ENCODE measurements at places on chromosomes 7 and 10.

- no peak for DNase-seq
These were observed 19.9 kb downstream of the CASD1 start for GRCh38 chr7:94529516-94529915.

GRCh38 chr7:21500117-21500832 is 42.6 kb upstream of the DNAH11 start:
- no peak for DNase-seq

DNA sequence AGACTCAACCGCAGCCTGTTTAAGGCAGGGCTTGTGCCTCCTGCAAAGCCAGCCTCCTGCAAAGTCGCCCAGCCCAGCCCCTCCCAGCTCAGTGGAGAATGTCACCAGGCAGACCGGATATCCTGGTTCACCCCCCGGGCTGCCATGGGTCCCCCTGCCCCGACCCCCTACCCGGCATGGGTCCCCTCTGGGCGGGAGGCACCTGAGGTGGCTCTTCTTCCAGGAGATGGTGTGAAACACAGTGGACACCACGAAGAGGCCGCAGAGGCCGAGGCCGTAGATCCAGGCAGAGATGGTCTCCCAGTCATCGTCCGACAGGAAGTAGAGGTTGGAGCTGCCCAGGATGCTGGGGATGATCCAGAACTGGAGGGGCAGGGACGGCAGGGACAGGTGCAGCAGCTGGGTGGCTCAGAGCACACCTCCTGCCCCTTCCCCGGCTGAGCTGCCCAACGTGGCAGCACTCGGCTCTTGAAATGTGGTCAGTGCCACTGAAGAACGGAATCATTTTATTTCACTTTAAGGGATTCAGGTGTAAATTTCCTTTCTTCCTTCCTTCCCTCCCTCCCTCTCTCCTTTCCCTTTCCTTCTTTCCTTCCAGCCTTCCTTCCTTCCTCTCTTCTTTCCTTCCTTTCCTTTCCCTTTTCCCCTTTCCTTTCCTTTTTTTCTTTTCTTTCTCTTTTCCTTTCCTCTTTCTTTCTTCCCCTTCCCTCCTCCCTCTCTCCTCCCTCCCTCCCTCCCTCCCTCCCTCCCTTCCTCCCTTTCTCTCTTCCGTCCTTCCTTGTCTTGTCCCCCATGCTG is 36.7 kb upstream of the RADIL start:
- DNase-seq = no peak

DNA sequence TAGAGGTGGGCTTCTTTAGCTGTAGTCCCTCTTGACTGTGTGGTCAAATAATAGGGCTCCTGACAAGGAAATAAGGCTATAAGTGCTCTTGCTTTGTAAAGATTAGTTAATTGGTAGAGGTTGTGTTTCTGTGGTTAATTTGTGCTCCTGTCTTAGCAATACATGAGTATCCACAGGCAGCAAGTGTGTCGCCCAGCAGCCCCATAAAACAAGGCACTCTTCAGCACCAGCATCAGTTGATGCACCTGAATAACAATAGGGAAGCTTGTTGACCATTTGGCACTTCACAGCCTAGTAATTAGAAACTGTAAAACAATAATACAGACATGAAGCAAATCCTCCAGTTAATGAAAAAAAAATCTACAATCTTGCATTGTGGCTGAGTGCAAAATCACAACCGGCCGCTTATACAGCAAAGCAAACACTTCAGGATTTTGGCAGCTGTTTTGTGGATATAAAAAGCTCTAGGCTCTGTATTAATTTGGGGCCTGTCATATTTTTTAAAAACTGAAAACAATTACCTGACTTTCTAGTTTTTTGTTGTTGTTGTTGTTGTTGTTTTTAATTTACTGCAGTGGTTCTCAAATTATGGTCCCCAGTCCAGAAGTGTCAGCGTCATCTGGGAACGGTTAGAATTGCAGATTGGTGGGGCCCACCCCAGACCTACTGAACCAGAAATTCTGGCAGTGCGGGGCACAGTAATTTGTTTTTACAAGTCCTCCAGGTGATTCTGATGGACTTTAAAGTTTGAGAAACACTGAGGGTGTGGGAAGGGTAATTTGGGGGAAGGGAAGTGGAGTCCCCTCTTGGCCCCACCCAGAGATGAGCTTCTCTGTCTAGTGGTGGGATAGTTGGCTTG is 56.8 kb downstream of the AUTS2 start:
- DNase-seq = no peak
